ENCODE measurements at places on chromosomes 11 and 22.

GRCh38 chr11:66559142-66559865 is 9.1 kb downstream of the CTSF start:
- peak; percentile 35 for DNase-seq

- DNase-seq: no peak
These were observed 462.8 kb downstream of the INSC start for GRCh38 chr11:15577519-15577918.

DNA sequence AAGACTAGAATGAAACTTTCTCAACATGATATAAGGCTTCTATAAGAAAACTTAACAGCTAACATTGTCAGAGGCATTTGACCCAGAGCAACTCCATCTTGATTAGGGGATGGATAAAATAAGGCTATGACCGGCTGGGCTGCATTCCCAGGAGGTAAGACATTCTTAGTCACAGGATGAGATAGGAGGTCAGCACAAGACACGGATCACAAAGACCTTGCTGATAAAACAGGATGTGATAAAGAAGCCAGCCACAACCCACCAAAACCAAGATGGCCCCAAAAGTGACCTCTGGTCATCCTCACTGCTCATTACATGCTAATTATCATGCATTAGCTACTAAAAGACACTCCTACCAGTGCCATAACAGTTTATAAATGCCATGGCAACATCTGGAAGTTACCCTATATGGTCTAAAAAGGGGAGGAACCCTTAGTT is 135.2 kb downstream of the TTC28 start:
- DNase-seq: no peak

DNA sequence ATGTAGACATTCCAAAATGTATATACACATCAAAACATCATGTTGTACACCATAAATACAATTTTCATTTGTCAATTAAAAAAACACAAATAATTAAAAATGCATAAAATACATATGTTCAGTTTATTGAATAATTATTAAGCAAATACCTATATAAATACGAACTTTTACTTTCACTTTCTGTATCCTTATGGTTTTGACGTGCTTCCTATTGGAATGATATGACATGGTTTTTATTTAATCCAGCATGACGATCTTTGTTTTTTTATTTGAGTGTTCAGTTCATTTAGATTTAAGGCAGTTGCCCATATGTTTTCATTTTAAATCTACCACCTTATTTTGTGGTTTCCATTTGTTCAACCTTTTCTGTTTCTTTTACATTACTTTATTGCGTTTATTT is 198.3 kb upstream of the PLET1 start:
- DNase-seq: no peak

- peak; percentile 81 for DNase-seq
These were observed 7.7 kb downstream of the RIN1 start for GRCh38 chr11:66328302-66329144.

- no peak for DNase-seq
These were observed 118.0 kb downstream of the PHF21B start for GRCh38 chr22:44891791-44892190.

DNA sequence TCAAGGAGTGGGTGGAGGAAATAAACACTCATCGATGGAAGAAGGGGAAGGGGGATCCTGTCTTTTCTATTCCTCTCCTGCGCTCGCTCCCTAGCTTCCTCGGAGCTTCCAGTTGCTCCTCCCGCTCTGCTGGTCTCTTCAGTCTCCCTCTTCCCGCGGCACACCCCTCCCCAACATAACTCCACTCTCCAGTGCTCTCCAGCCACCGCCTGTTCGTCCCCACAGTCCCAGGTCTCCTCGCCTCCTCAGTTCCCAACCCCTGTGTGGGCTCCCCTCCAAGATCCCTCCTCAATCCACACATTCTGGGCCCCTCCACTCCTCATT is 438 bp downstream of the ZW10 start:
- DNase-seq: peak; percentile 33

- DNase-seq: no peak
These were observed 5.9 kb downstream of the MMP11 start for GRCh38 chr22:23778577-23778900.

DNA sequence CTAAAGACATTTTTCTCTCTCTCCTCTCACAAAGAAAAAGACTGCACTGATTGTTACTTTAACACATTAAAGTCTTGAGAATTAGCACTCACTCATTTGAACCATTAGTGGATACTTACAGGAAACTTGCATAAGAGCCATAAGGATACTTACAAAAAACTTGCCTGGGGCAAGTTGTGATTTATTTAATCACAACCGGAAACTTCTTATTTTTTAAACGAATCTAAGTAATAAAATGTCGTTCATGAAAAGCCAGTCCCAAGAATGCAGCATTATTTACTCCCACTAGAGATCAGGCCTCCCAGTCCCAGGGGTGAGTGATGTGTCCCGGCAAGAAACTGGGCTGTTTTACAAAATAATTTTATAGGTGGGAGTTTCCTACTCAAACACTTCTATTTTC is 59.3 kb upstream of the TTC12 start:
- DNase-seq: no peak

GRCh38 chr11:91984033-91984584 is 240.5 kb upstream of the FAT3 start:
- DNase-seq: no peak

DNA sequence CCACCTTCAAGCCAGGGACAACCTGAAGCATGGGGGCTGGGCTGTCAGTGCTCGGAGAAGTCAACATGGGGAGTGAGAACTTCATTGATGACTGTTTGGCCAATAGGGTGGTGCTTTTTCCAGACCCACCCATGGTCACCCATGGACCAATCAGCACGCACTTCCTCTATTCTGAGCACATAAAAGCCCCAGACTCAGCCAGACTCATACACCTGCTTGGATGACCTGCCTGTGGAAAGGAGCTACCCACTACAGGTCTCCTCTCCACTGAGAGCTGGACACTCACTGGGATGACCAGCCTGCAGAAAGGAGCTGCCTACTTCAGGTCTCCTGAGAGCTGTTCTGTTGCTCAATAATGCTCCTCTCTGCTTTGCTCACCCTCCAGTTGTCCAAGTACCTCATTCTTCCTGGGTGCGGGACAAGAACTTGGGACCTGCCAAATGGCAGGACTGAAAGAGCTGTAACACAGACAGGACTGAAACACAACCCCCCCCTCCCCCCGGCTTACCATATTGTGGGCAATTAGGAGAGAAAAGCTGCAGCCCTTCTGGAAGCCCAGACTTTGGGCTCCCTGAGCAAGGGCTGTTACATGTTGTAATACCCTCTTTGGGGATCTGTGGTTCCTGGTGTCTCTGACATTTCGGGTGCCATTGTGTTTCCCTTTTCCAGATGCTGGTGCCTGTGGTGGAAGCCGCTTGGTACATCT is 44.4 kb upstream of the WNT11 start:
- DNase-seq: no peak

DNA sequence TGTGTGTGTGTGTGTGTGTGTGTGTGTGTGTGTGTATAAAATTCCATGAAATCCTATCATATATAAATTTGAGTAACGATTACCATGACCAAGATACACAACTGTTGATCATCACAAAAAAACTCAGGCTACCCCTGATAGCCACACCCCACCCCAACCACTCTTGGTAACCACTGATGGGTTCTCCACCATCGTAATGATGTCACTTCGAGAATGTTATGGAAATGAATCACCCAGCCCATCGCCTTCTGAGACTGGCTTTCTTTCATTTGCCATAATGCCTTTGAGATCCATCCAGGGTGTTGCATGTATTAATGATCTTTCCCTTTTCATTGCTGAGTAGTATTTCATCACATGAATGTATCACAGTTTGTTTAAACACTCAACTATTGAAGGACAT is 496.0 kb downstream of the MIAT start:
- DNase-seq: no peak

DNA sequence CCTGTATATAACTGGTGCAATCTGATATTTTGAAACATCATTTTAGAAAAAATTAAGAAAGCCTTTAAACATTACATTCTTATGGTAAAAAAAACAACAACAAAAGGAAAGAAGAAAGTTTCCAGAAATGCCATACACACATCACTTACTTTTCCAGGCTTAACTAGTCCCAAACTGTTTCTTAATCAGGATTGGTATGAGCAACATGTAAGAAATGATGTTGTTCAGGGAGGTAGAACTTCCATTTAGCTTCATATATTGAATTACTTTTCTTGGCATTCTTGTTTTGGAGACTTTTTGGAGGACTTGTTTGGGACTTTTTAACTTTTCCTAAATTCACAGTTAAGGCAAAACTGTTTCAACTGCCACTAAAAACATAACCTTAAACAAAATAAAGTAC is 791.5 kb downstream of the METTL15 start:
- DNase-seq: no peak

DNA sequence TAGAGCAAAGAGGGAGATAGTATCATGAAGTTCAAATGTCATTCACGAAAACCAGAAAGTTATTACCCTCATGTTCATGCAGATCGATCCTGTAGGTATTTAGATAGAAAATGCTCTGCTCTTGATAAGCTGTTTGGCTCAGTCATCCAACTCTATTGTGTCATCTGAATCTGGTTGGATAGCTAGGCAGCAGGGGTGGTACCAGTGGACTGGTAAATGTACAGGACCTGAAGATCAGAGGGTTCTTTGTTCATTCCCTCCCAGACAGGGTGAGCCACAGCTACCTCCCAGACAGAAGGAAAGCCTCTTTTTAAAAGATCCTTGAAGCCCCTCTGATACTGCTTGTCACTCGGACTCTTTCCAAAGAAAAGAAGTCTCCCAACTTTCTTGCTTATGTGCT is 29.8 kb upstream of the DRD2 start:
- no peak for DNase-seq

- no peak for DNase-seq
These were observed 868 bp upstream of the MYEOV start for GRCh38 chr11:69293087-69293486.

DNA sequence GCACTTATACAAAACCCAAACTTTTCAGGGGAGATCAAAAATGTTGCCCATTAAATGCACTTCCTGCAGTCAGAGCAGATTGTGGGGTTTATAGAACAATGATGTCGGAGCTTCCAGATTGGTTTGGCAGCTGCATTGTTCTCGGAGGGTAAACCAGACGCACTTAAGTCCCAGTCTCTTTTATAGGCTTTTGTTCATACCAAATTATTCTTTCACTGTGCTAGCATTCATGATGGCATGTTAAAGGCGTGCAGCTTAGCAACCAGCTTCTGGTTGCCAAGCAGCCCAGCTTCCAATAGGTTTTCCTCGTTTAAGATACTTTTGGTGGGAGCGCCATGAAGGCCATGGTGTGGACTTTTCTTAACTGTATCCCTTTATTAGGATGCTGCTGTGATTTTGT is 40.9 kb downstream of the ZC3H12C start:
- DNase-seq: no peak

- DNase-seq: no peak
These were observed 6.4 kb downstream of the BIK start for GRCh38 chr22:43116932-43117331.

- no peak for DNase-seq
These were observed 52.7 kb downstream of the TBC1D22A start for GRCh38 chr22:46815132-46815531.

GRCh38 chr11:114157476-114158050 is 98.1 kb downstream of the ZBTB16 start:
- no peak for DNase-seq

GRCh38 chr11:1779806-1780699 is 16.3 kb upstream of the CTSD start:
- DNase-seq: no peak

GRCh38 chr11:41613326-41613725 is 153.9 kb upstream of the LRRC4C start:
- DNase-seq: peak; percentile 4

DNA sequence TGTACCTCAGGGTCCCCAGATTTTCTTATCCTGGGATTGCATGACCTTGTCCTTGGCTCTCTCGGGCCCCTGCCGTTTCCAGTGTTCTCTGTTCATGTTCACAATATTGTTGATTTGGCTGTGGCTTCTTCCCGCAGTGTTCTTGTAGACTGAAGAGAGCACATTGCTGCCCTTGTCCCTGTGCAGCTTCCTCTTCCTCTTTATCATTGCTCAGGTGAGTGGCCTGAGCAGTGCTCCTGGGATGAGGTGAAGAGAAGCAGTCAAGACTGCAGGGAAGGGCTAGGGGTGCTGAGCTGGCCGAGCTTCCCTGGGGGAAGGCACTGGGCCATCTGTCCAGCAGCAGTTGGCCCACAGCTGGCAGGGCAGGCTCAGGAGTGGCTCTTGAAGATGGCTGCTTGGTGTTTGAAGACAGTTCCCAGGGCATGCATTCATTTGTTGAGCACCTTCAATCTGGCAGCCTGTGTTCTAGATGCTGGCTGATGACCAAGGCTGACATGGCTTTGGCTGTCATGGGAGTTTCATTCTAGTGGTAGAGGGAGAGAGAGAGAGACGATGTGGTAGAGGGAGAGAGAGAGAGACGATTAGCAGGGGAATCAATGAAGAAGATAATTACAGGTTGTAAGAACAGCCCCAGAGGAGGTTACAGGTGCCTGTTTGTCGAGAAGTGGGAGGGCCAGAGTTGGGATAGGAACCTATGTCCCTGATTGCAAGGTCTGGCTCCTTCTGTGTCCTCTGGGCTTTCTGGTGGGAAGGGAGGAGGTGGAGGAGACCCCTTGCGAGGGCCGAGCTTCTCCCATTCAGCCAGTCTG is 17.4 kb downstream of the BMAL1 start:
- no peak for DNase-seq

DNA sequence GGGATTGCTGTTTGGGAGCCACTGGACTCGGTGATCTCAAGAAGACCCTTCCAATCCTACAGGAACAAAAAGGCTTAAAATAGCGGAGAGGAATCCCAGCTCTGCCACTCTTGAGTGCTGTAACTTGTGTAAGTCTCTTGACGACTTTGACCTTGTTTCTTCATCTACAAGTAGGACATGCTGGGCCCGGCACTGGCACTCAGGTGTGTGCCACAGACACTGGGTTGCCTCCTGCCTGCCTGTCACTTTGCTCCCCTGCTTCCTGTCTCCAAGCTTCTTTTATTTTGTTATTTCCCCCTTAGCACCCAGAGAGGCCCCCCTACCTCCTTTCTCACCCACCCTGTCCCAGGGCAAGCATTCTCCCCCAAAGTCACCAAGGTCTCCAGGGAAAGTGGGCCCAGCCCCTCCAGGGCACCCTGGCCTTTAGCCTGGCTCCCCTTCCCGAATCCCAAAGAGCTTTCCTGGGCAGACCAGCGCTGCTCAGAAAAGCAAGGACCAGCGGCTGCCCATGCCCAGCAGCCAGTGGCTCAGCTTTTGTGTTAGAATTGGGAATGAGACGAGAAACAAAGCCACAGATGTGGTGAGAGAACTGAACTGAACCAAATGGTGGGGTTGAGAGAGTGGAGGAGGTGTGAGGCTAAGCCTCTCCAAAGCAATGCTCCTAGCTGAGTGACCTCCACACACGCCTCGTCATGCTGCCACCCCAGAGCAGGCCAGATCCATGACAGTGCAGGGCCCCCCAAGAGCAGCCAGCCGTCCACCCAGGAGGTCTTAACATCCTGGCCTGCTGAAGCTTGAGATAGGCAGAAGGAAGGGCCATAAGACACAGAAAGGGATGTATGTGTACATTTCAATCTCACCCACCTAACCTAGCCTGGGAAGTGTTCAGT is 4.5 kb downstream of the TRIM29 start:
- DNase-seq: no peak

GRCh38 chr11:2481253-2481652 is 36.4 kb downstream of the KCNQ1 start:
- no peak for DNase-seq

GRCh38 chr11:107702109-107702660 is 9.7 kb downstream of the SLN start:
- no peak for DNase-seq

All from AG08395 (cell line).